ENCODE measurements at places on chromosomes 3 and 15. TPM values are rescaled to one million over a fixed set of nuclear protein-coding genes. Genes with fewer than 3 reads are reported as not detected.

SGO1 gene
- polyA plus RNA-seq: 0.51 TPM

CLDN1 gene
- polyA plus RNA-seq: 0.22 TPM

BLM gene
- polyA plus RNA-seq: 4.4 TPM

NPAP1 gene
- not detected for polyA plus RNA-seq

GOLGA8H gene
- not detected for polyA plus RNA-seq

CCNB2 gene
- polyA plus RNA-seq: not detected

DNA sequence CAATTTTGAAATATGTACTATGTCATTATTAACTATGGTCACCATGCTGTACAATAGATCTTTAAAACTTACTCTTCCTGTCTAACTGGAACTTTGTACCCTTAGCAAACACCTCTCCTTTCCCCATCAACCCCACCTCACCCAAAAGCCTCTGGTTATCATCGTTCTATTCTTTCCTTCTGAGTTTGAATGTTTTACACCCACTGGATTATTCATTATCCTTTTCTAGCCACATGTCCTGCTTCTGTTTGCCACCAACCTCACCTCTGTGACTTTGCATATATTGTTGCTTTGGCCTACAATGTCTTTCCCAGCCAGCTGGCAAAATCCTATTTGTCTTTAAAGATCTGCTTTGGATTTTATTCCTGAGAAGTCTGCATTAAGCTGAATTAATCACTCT lies 102.6 kb upstream of the TSPAN3 start:
- DNase-seq: no peak

DNA sequence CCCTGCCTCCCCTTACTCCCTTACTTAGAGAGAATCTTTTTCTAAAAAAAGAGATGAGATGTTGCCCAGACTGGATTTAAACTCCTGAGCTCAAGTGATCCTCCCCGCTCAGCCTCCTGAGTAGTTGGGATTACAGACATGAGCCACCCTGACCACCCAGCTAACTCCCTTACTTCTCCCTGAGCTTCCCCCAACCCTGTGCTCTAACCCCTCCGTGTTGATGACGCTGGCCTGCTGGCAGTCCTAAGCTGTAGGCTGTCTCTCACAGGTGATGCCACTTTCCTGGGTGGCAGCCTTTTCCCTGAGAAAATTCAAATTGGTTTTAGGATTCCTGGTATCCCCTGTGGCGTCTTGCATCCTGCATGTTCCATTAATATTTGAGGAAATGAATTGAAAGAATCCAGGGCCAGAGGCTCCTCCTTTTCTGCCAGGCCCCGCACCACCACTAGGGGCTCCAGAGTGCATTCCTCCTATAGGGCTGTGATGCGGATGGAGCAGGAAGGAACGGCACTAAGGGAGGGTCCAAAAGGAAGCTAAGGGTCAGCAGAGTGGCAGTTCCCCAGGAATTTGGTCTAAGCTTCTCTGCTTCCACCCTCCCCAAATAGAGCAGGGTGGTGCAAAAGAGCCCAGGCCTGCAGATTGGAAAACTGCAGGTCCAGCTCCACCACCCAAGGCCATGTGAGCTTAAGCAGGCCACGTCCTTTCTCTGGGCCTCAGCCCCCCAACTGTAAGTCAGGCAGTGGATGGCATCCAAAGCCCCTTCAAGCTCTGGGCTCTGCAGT lies 101.1 kb downstream of the DAPK2 start:
- DNase-seq: peak; percentile 48

- peak; percentile 21 for DNase-seq
These were observed 1.9 kb downstream of the CBLB start for GRCh38 chr3:105866656-105867653.

GRCh38 chr3:76702676-76703075 lies 337.2 kb upstream of the ROBO2 start:
- DNase-seq: no peak

GRCh38 chr3:72077473-72078259 lies 292.7 kb upstream of the PROK2 start:
- no peak for DNase-seq

DNA sequence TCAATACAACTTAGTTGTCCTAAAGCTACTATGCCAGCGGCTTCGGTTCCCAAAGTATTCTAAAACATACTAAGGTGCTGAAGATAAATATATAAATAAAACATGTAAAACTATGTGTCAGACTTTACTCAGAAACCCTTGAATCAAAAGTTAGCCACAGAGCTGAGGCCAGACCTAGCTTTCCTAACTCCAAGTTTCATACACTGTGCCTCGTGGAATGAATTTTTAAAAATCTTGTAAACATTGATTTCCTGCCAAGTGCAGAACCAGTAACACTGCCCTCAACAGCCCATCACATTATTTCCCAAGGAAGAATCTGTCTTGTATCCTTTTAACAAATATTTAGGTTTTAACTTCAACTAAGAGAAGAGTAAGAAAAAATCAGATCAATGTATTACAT lies 36.4 kb downstream of the TAMM41 start:
- DNase-seq: no peak

DNA sequence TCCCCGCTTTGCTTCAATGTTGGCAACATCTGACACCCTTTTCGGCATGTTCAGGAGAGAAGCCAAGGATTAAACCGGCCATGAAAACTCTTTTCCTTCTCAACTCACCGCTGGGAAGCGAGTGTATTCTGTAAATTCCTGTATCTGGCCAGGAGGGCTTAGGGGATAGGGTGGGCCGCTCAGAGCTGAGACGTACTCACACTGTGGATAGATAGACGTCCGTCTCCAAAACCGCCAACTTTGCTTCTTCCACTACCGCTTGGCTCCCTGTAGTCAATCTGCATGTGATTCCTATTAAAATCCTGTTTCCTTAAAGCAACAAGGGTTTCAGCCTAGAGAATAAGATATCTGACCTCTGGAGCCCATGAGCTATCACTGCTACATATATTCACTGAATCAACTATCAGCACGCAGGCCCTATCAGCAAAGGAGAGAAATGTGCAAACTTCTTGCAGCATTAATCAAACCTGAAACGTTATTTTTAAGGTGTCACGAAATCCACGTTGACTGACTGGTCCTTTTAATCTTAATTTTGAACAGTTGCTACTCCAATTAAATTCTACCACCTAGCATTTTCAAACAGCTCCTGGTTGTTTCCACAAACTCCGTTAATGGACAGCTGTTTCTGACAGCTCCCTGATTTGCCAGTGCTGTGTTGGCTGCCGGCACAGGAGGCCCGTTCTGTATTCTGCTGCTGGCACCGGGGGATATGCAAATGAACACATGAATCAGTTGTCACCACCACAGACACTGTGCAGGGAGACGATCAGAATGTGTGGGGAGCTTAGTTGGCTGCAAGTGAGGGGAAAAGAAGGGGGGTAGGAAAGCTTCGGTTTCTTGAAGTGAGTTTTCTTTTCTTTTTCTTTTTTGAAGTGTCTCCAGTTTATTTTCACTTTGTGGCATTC lies 438.9 kb upstream of the ARRDC4 start:
- DNase-seq: no peak

GRCh38 chr3:100261485-100261903 lies 702 bp downstream of the TBC1D23 start:
- DNase-seq: no peak

Data from naive thymus-derived CD4-positive, alpha-beta T cell (primary cell).